ENCODE measurements at places on chromosomes 4 and X.

DNA sequence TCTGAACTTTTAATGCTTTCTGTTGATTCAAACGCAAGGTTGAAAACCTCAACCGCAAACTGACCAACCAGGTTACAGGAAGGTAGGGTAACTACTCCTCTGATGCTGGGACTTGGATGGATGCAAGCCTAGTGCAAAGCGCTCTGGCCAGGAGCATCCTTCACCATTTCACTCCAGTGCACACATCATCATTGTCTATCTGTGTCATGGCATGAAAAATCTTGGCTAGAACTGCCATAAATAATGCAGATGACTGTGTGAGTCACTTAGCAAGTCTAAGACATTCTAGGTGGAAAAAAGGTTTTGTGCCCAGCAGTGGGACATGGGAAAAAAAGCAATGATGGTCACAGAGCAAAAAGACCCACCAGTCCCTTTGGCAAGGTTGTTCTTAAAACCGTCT, 10.9 kb downstream of the ADGRA3 start:
- no peak for DNase-seq

DNA sequence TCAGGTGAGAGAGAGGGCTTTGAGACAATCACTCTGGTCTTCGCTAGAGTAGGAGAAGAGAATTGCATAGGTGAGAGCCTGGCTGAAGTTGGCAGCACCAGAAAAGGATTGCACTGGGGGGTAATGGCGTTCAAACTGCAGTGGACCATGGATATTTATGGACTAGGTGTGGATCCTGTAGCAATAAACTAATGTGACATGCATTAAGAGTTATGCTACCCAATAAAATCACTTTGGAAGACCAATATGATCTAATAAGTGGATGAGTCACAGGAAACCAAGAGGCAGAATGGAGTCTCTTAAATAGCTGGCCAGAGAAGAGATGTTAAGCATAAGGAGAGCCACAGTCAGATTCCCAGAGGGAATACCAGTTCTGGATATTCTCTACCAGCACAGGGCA, 259.8 kb downstream of the FBXO8 start:
- no peak for DNase-seq

DNA sequence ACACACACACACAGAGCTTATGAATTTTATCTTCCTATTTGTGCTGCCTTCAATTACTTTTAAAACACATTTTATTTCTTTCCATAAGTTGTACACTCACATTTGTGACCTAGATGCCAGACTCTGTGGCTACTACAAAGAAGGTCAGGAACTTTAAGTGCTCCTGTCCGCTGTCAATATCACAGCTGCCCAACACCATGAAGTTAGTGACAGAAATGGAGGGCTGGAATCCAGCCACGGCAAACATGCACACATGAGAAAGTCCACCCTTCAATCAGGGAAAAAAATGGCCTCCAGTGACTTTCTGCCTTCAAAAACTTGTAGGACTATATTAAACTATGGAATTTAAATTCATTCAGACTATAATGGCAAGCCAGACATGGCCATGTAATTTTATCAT, 334.4 kb upstream of the FSTL5 start:
- no peak for DNase-seq

GRCh38 chr4:145083891-145084605, 13.9 kb downstream of the ANAPC10 start:
- DNase-seq, result no peak

DNA sequence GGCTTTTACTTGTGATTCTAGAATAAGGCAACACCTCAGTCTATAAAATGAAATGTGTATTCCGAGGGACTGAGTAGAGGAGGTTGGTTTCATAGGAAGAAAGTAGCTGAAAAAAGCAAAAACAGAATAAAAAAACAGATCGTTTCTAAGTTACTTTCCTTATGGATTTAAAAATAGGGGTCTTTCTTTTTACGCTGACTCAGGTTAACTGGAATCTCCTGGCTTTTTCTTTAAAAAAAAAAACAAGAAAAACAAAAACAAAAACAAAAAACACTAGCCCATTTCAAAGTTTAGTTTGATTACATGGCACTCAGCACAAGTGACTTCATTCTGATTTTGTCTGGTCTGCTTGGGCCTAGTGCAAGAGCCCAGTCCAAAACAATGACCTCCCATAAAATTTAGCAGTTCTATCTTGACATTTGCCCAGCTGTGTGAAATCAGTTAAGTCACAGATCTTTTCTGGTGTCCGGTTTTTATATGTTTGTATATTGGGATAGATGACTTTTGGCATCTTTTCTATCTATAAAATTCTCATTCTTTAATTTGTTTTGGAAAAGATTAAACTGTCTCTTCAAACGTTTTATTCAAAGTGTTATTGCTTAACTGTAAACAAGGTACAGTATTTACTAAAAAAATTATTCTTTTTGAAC, 222.7 kb upstream of the HTR2C start:
- DNase-seq, result no peak

- no peak for DNase-seq
These were observed 7.2 kb downstream of the P2RY8 start for GRCh38 chrX:1529756-1530155.

- DNase-seq, result no peak
These were observed 18.6 kb upstream of the FRMD7 start for GRCh38 chrX:132146456-132146855.

GRCh38 chr4:108742451-108743420, 20.1 kb downstream of the ETNPPL start:
- no peak for DNase-seq

GRCh38 chrX:46461660-46462191, 83.5 kb downstream of the ZNF674 start:
- no peak for DNase-seq

- no peak for DNase-seq
These were observed 20.6 kb downstream of the PHKA1 start for GRCh38 chrX:72693477-72693876.

- DNase-seq, result no peak
These were observed 3.5 kb downstream of the JAKMIP1 start for GRCh38 chr4:6196871-6197270.

DNA sequence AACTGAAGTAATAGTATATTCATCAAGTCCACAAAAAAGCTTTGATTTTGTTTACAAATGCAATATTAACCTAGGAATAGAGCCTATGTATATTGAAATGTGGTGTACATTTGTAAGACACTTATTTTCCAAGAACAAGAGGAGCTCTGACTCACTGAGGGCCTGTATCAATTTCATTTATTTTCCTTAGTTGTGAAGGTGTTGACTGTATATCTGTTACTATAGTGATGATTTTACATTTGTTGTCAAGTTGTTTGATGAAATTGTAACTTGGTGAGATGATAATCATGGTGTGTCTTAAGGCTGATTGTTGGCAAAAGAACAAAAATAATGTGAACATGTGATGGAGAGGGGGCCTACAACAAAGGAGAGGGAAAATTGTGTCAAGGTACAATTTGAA, 274.9 kb upstream of the TEX13A start:
- DNase-seq, result no peak

DNA sequence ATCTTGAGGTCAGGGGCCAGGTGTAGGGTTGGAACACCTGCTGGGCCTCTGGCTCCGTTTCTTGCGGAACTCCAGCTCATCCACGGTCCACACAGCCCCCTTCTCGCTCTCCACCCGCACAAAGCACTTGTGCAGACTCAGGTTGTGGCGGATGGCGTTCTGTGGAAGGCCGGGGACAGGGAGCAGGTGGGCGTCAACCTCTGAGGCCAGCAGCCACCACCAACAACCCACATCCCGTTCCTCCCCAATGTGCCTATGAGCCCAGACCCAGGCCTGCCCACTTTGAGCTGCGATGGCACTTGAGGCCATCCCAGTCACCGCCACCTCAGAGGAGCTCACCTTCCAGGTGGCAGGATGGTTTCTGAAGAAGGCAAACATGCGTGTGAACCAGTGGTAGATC, 13.2 kb downstream of the FOXP3 start:
- DNase-seq, result no peak

DNA sequence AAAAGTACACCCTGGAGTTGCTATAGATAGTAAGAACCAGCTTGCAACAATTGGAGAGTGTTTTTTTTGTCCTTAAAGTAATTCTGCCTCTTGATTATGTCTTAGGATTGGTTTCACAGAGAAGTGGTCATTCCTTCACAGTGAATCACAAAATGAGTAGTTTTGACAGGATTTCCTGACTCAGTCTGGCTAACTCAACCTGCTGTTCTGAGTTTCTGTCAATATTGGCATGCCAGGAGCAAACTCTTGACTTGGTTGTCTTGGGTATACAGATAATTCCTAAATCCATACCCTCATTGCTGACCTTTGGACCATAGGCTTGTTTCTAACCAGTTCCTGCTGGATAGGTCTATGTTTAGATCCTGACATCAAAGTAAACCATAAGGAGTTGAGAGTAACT, 9.4 kb downstream of the FHIP1A start:
- DNase-seq, result no peak

DNA sequence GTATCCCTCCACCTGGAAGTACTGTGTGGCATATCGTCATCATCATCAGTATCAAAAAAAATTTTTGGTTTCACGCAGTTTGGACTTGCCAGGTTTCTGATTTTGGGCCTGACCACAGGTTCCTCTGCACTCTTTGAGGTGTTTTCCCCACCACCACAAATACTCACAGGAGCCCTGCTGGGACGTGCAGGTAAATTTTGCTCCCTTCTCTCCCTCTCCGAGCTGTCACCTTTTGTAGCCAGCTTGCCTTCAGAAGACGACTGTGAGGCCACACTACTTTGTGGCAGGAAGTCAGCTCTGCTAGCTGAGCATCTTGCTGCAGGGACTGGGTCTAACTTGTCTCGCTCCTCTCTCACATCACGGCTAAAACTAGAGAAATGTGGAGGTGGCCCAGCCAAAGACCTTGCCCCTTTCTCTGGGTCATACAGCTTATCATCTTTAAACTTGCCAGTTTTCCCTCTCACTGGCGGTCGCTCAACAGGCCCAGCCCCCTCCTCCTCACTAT, 2.8 kb downstream of the PJA1 start:
- DNase-seq, result no peak

- no peak for DNase-seq
These were observed 901.7 kb upstream of the INTU start for GRCh38 chr4:126731062-126731461.

- peak; percentile 29 for DNase-seq
These were observed 9.9 kb upstream of the AKAP14 start for GRCh38 chrX:119885554-119886428.

Data from CD14-positive monocyte (primary cell).